ENCODE measurements at places on chromosomes 5 and 9.

DNA sequence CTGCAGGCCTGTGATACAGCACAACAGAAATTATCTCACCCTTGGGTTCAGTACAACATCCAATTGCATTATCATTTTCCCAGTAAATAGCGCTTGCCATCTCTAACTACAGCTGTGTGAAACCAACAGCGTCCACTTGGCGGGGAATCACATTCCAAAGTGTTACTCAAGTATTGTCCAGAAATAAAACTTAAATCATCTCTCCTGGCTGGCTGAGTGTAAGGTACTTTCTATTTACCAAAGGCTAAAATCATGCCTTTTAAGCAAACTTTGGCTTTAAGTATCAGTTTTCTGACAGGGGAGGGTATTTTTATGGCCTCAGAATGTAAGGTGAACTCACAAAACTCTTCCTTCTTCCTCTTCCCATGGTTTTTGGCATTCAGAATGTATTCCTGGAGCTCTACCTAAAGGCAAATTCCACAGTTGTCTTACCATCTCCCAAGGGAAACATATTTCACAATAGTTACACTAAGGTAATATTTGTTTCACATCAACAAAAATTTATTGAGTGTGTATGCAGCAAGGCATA is 205.6 kb upstream of the MPDZ start:
- no peak for ATAC-seq

DNA sequence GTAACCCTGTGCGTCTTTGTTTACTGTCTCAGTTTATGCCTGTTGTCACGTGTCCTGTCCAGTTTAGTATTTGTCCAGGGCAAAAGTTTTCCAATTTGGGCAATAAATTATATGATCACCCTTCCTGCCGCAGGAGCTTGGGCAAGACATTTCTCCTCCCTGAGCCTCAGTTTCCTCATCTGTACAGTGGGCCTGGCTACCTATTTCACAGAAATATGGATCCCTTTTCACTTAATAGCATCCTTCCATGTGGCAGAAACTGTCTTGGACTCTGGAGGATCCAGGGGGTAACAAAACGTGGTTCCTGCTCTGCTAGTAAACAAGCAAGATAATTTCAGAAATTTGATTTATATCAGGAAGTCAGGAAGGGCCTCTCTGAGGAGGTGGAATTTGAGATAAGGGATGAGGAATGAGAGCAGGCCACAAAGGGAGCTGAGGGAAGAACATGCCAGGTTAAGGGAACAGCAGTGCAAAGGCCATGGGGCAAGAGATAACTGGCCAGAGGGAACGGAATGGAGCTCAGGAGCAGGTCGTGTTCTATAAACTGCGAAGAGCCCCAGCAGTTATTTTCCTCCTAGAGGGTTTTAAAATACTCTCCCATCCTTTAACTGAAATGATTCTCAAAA is 15.1 kb upstream of the PPARGC1B start:
- no peak for ATAC-seq

DNA sequence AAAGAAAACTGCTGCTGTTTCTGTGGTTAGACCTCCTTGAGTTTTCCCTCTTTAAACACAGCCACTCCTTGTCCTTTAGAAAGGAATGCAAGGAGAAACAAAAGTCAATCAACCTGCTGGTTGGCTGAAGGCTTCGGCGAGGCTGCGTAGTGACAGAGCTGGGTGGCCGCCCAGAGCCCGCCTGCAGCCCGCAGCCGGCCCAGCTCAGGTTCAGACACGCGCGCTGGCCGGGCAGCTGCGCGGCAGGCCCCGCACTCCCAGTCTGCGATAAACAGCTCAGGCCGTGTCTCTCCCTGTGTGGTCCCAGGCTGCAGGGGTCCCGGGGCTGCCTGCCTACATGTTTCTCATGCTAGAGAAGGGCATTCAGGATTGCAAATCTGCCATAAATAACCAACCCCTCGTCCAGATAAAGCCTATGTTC is 115.4 kb downstream of the HSD17B3 start:
- no peak for ATAC-seq

DNA sequence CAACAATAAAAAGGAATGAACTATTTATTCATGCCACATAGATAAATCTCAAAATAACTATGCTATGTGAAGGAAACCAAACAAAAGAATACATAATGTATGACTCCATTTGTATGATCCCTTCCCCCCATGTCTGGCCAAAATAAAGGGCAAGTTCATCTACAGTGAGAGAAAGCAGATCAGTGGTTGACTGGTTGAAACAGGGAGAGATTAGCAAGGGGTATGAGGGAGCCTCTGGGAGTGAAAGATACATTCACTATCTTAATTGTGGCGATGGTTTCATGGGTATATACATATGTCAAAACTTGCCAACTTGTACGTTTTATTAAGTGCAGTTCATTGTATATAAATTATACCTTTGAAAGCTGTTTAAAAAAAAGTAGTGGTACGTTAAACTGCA is 4.8 kb downstream of the PSMD5 start:
- no peak for ATAC-seq

DNA sequence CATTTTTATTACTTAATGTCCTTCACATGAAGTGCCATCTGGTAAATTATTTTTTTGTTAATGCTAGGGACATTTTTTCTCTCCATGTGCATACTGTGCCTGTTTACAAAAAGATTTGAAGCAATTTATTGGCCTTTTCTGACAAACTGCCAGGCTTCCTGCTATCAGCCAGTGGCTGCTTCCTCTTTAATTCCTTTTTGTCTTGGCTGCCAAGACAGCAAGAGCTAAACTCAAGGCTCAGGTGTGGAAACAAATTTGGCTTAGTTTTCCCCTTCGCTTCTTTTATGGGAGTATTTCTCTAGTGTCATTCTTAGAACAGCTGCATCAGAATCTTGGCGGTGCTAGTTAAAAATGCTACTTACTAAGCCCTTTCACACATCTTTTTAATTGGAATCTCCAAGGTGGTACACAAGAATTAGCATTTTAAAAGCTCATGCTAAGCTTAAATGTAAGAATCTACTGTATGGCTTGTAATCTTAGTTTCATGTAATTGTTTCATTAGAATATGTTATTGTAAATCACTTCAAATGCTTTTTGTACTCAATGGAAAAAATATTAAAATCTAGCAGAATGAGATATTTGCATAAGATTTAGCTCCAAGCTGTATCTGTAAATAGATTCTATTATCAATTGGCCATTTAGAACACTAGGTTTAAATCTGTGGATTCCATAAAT is 134.2 kb upstream of the RASGRF2 start:
- ATAC-seq, result no peak

- no peak for ATAC-seq
Observed at GRCh38 chr9:133303266-133304157, 28.5 kb upstream of the ABO start.

DNA sequence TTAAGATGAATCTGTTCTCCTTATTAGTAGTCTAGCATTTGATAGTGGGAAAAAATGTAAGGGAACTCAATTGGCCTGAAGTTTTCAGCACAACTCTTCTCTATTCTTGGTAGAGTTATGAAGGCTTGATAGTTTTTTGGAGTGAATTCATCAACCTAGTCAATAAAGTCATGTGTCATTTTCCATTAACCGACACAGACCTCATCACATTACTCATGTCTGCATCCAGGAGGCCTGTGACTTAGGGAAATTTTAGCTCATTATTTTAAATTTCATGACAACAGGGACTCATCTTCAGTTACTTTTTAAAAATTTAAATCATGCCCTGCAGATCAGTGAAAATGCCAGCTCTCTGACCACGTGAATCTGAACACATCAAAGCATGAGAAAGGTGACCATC is 63.3 kb downstream of the ADAMTS16 start:
- ATAC-seq, result no peak

DNA sequence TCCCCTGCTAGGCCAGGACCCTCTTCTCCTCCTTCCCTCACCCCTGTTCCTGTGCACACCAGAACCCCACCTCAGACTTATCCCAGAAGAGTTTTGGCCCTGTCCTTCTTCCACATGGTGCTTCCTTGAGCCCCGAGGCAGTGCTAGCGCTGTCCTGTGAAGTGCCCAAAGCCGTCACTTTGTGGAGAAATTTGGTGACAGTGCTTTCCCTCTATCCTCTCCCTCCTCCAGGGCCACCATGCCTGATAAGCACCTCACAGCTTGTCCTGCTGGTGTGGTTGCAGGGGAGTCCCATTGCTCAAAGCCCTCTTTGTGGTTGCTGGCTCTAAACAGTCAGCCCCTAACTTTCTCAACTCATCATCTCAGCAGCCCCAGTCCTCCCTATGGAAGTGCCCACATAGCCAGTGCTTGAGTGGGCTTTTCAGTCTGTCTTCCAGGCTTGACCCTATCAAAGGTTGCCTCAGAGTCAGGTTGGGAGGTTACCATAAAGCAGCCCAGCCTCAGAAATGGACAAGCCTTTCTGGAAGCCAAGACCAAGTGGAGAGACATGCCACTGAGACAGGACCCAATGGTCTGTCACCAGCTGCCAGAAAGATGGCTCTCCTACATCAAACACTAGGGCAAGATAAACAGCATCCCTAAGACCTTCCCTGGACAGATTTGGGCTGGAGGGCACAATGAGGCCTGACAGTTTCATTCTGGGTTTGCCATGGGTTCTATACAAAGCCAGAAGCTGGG is 18.0 kb downstream of the IGIP start:
- no peak for ATAC-seq

- no peak for ATAC-seq
Observed at GRCh38 chr9:92179286-92180001, 64.2 kb upstream of the SPTLC1 start.

DNA sequence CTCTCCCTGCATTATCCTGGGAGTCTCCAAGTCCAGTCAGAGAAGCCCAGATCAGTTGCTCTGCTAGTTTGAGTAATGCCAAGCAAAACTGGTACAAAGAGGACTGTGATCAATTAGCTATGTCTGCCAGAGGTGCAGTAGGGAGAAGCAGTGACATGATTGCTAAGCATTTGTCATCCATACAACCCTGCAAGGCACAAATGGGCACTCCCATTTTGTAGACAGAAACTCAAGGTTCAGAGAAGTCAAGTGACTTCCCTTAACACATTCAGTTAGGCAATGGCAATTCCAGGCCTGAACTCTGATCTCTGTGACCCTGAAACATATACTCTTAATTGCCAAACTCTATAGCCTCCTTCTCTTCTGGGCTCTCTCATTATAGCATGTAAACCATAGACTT is 34.0 kb downstream of the NDST1 start:
- ATAC-seq, result no peak

DNA sequence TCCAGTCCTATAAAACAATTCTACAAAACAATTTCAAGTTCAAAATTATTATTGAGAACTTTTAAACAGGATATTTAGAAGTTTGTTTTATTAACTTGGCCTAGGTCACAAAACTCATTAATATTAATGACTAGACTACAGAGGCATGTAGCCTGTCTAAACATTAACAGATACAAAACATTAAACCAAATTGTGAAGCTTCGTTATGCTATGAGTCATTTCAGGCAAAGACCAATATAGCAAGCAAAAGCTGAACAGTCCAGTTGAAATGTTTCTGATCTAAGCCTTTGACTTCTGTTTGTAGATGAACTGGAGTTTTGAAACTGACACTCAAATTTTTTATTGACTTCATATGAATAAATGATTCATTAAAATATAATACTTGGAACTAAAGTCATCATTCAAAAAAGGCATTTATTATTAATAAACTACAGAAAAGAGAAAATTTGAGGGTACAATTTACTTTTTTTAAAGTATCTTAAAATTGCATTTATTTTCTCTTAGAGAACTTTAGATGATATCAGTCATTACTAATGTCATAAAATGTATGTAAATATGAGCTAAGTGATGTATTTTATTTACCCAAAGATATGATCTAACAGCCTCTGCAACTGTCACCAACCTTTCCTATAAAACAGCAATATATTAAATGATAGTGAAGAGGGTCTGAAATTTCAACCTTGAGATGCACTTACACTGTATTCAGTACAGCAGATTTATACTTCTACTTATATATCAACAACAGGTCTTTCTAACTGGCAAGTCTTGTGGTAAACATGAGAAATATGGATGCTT is 188.8 kb downstream of the COMMD10 start:
- ATAC-seq, result no peak

GRCh38 chr5:122471031-122471751 is 159.2 kb downstream of the SNCAIP start:
- ATAC-seq, result no peak

DNA sequence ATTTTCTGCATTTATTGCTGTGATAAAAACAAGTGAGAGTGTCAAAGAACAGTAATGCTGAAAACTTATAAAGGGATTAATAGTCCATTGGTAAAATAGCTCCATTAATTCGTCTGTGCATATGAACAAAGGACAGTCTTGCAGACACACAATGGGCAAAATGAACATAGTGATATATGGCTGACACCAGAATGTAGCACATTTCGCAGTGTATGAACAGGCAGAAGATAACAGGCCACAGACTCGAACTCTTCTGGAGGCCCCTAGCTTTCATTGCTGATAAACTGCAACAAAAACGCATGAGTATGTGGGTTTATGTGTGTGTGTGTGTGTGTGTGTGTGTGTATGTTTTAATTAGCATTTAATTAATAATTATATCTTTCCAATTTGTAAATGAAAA is 354.8 kb downstream of the TAF11L14 start:
- no peak for ATAC-seq

- ATAC-seq, result no peak
Observed at GRCh38 chr5:170892196-170892595, 30.4 kb downstream of the RANBP17 start.

DNA sequence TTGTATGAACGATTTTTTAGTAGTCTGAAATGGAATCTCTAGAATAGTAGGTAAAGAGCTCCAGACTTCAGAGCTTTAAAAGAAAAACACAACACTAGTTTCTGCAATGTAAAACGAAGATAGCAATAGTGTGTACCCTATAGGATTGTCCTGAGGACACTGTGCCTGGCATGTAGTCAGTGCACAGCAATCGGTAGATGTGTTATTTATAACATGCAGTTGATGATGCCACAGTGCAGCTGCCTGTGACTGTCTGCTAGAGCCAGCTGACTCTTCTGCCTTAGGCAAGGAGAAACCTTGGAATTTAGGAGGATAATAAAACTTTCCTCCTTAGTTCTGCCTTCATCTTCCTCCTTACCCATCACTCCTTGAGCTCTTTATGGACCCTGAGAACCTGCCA is 27.7 kb upstream of the TMOD1 start:
- ATAC-seq, result no peak

GRCh38 chr9:16294133-16294770 is 576.2 kb downstream of the BNC2 start:
- no peak for ATAC-seq

DNA sequence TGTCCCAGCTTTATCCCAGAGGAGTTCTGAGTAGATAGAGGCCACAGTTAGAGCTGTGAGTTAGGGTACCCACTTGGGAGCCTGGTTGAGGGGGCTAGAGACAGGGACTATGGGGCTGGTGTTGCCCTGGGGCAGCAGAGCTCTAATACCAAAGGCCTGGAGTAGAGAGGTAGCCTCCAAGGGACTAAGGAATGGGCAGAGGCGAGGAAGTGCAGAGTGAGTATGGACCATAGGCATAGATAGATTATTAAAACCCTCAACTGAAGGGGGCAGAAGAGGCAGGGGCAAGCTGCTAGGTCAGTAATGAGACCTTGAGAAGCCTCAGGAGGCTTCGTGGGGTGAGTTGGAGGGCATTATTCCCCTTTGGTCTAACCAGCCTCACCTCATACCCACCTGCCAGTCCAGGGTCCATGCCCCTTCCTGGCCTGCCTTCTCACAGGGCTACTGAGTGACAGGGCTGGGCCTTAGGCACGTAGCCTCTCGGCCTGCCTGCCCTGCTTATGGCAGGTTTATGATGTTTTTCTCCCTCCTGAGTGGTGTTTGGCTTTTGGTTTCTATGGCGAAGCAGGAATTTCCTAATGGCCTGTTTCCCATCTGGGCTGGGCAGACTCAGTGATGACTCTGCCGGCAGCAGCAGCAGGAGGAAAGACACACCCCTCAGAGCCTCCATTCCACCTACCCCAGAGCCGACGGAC is 8.0 kb downstream of the PDLIM4 start:
- no peak for ATAC-seq

Data from activated CD4-positive, CD25-positive, alpha-beta regulatory T cell treated with anti-CD3 and anti-CD28 coated beads, Interleukin-2, amount 50 U/mL, for 24 hours (primary cell).